ENCODE measurements at places on chromosomes 5 and 9.

GRCh38 chr5:155727512-155728145 lies 599.3 kb upstream of the SGCD start:
- DNase-seq, result no peak

GRCh38 chr9:93457006-93457405 lies 3.6 kb upstream of the FAM120AOS start:
- no peak for DNase-seq

- peak; percentile 27 for DNase-seq
Observed at GRCh38 chr5:96660971-96661854, 963 bp upstream of the CAST start.

GRCh38 chr5:36590513-36591286 lies 15.7 kb upstream of the SLC1A3 start:
- no peak for DNase-seq

DNA sequence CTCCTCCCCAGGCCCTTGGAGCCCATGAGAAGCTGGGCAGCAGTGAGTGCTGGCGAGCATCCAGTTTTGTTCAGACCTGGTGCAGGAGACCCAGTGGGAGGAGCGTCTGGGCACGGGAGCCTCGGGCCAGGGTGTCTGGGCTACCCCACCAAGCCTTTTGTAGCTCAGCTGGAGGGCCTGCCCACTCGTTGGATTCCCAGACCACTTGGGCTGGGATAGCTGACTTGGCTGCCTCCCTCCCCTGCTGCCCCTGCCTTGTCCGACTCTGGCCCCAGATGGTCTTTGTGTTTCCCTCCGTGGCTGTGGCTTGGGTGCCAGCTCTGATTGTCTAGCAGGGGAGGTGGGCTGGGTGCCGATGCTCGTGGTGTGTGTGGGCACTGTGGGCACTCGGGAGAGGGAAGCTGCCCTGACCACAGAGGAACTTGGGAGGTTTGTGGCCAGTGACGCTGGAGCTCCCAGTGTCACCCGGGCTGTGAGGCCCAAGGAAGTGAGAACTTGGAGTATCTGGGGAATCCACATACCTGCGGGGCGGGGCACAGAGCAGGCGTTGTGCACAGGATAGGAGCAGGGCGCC lies 47.3 kb downstream of the WNK2 start:
- DNase-seq, result no peak

- DNase-seq, result peak; percentile 49
Observed at GRCh38 chr5:157252711-157253465, 13.0 kb upstream of the CYFIP2 start.

- DNase-seq, result no peak
Observed at GRCh38 chr9:125133403-125134329, 9.7 kb downstream of the SCAI start.

GRCh38 chr5:173191561-173191960 lies 43.4 kb downstream of the NKX2-5 start:
- no peak for DNase-seq

DNA sequence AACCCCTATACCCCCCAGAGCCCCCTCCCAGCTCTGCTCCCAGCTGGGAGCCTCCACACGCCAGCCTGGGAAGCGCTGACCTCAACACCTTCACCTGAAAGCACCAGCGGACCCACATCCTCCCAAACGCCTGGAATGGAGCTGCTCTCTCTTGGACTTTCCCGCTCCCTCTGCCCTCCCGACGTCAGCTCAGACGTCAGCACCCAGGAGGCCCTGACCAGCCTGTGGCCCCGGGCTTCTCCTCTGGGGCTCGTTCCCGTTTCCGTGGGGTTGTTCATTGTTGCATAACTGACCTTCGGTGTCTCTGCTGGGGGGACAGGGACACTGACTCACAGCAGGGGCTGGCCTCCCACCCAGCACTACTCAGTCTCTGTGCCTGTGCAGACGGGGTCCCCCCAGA lies 35.0 kb upstream of the SLC6A3 start:
- DNase-seq, result no peak

- DNase-seq, result no peak
Observed at GRCh38 chr9:722388-722980, 119.0 kb upstream of the DMRT1 start.

- DNase-seq, result no peak
Observed at GRCh38 chr9:20552874-20553557, 69.3 kb downstream of the MLLT3 start.

DNA sequence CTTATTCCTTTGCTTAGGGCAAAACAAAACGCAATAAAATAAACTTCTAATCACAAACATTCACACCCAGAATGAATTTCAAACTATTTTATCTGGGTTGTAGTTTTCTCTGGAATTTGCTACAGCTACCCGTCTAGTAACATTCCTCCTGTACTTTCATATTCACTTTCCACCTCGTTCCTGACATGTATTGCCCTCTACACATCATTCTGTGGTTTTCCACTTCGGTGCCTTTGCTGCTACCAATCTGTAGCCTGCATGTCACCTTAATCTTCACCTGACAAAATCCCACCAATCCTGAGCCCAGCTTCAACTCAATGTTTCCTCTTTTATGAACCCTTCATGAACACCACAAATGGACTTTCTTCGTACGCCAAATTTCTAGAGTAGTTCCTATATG lies 694.1 kb upstream of the C9orf72 start:
- no peak for DNase-seq

DNA sequence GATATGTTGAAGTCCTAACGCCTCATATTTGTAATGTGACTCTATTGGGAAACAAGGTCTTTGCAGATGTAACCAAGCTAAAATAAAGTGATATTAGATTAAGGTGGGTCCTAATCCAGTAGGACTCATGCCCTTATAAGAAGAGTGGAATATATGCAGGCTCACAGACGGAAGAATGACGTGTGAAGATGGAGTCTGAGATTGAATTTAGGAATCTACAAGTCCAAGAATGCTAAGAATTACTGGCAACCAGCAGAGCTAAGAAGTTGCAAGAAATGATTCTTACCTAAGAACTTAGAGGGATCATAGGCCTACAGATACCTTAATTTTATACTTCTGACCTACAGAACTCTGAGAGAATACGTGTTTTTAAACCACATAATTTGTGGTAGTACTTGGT lies 350.0 kb upstream of the ST8SIA4 start:
- no peak for DNase-seq

DNA sequence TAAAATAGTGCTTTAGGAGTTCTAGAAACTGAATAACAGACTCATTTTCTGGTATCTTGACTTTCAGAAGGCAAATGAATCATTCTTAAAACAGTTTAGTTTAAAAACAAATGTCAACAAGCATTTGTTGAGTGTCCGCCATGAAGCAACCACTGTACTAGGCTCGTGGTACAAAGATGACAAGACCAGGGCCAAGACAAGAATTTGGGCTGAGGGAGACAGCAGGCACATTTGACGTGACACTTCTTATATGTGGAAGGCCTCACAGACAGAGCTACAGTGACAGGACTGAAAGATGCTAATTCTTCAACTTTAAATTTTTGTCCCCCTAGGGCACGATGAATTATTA lies 14.4 kb upstream of the ZNF131 start:
- DNase-seq, result no peak

GRCh38 chr5:168311061-168311566 lies 19.7 kb downstream of the WWC1 start:
- DNase-seq, result no peak

DNA sequence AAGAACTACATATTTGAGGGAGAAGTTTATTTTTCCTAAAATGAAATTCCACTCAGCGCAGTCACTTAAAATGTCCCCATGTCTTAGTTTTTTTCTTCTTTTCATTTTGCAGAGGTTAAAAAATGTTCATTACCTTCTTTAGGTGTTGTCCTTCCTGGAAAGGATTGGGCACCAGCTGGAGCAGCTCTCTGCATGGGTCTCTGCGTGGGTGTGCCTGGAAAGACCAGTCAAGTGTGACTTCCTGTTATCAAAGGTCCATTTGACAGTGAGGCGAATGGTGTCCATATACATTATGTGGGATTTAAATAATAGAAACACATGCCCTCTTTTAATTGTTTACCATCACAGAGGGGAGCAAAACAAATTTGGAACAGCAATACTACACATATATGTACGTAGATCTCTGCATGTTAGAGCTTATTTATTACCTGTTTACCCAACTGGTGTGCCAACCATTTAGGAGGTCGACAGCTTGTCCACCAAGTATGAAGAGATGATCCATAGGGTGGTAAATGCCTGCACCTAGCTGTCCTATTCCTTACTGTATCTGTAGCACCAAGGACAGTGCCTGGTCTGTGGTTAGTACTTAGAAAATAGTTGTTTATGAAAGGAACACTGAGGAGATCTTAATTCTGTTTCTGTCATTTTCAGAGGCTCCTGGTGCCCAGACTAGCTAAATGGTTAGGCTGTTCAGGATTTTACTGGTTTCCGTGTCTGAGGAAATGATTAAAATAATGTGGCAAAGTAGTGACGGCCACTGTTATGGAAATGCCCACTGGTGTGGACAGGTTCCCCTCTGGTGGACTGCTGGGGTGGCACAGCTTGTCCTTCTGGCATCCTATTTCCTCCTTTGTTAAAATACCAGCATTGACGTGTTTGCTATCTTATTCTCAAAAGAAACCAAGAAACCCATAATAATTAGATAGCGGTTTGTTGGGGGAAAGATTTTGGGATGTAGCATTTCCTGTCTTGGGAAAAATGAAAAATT lies 200.4 kb downstream of the MAST4 start:
- DNase-seq, result no peak

GRCh38 chr9:131810351-131811170 lies 70.7 kb upstream of the RAPGEF1 start:
- no peak for DNase-seq
